ENCODE measurements at places on chromosomes 16 and 17.
A peak's percentile ranks its signal among the peaks of the same experiment; 100 is the strongest.

DNA sequence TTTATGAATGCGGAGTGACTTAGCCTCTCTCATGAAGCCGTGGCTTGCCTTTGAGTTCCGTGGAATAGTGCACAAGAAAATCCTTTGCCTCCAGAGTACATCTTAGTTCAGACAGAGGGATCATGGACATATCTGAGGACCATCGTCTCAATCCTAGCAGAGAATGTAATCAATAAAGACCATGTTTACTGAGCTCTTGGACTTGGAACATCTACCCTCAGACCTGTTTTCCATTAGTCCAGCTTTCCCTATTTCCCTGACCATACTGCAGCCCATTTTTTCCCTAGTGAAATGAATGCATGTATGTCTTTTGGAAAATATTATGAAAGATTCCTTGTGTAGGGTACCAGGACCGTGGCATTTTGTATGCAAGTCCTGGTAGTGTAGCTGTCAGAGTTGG lies 90.2 kb downstream of the PLCG2 start:
- no peak for DNase-seq

DNA sequence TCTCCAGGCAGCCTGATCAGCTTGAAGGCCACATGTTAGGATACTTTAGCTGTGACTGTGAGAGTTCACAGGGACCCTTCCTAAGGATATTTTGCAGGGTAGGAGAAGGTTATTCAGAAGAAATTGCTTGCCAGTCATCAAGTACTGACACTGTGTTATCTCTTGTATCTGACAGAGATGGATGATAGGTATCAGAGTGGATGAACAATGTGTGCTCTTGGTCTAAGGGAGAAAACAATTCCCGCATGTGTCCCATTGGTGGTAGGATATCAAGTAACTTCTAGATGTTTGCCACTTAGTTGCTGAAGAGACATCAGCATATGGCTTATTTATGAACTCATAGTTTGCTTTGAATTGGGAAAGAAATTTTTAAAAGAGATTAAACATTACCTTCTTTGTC lies 219.3 kb downstream of the SPECC1 start:
- DNase-seq, result no peak

DNA sequence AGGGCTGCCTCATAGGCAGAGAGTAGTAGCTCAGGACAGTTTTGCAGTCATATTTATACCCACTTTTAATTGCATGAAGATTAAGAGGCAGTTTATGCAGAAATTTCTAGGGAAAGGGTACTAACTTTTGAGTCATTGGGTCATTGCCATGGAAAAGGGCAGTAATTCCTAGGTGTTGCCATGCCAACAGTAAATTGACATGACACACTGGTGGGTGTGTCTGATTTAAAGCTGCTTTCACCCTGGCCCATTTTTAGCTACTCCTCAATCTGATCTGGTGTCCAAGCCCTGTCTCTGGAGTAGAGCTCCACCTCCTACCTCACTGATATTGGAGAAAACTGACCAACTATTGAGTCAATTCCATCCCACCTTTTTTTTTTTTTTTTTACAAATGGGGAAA lies 161.5 kb upstream of the ZKSCAN2 start:
- no peak for DNase-seq

DNA sequence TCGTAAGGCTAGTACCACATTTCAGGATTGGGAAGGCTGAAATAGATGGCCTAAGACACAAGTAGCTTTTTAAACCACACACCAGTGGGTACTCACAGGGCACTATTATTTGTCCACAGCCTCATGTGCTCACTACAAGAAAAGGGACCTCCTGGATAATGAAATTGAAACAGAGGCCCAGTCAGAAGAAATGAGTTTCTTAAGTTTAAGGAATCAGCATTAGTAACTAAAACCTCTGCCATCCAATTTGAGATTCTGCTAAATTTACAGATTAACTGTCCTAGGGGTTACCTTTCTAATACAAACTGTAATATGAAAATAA lies 3.0 kb downstream of the USP7 start:
- DNase-seq, result no peak

DNA sequence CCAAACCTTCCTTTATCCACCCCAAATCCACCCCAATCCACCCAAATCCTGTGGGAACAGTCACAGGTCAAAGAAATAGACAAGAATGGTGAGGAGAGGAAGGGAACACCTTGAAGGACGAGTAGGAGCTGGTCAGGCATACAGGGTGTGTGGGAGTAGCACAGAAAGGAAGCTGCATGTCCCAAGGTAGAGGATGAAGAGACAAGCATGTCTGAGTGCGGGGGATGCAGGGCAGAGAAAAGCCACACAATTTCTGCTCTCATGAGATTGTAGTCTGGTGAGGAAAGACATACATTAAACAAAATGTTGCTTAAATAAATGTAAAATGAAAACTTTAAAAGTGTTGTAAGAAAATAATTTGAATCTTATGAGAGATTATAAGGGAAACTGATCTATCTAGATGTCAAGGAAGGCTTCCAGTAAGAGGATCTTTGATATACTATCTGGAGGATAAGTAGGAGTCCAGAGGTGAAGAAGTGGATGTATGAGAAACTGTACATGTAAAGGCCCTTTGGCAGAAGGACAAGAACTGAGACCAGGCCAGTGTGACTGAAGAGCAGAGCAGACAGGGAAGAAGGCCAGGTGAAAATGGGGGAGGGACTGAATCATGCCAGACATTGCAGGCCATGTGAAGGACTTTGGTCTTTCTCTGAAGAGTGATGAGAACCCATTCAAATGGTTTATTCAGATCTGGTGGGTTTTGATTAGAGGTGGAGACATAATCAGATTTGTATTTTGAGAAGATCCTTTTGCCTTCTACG lies 18.6 kb downstream of the TMEM98 start:
- DNase-seq, result no peak

DNA sequence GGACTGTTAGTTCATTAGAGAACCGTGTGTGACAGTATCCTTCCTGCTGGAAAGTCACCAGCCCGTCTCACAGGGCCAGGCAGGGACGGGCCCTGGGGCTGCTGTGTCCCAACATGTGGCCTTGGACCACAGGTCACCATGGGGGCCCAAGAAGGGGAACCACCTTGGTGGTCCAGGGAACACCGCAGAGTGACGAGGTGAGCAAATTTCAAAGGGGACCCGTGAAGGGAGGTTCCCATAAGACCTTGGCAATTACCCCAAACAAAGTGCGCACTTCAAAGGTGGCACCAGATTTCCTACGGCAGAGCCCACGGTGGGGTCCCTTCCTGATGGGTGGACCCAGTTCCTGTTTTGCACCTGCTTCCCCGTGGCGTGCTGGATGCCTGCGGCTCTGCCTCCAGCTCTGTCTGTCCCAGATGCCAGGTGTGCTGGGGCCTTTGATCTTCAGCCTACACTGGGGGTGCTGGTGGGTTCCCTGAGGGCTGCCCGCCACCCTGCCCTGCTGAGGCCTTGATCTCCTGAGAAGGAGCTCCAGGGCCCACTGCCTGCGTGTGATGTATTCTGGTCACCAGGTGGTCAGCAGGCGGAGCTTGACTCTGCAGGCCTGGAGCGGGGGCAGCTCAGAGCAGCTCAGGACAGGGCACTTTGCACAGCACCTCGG lies 27.0 kb downstream of the SLC7A5 start:
- no peak for DNase-seq

DNA sequence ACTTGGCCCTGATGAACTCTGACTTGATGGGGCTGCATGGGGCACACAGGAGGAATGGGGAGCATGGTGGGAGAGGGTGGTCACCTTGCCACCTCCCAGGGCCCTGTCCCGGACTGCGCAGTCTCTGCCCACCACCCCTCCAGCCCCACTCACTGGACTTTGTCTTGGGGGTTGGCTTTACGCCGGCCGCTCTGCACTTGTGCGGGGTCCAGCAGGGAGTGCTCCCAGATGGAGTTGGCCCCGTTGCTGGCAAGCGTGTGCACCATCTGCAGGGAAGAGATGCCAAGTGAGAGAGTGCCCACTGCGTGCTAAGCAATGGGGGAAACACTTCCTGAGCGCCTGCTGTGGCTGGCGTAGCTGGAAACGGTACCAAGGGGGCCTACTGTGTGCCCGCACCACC lies 6.7 kb downstream of the GIT1 start:
- no peak for DNase-seq

DNA sequence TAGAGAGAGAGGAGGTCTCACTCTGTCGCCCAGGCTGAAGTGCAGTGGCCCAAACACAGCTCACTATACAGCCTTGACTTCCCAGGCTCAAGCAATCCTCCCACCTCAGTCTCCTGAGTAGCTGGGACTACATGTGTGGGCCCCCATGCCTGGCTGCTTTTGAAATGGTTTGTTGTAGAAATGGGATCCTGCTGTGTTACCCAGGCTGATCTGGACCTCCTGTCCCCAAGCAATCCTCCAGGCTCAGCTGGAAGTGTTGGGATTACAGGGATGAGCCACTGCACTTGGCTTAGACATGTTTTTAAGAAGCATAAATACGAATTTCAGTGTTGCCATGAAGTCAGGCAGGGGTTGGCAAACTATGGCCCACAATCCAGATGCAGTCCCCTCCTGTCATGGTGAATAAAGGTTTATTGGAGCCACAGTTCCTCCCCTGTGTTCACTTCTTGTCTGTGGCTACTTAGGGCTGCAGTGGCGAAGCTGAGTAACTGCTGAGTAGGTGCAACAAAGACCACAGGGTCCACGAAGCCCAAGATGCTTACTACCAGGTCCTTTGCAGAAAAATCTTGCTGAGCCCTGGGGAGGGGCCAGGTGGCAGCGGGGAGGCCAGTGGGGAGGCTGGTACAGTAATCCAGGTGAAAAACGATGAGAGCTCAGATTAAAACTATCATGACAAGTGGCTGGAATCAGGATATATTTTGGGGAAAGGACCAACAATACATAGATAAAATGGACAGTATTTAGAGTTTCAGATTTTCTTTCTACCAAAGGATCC lies 35.2 kb downstream of the TNFRSF13B start:
- no peak for DNase-seq

DNA sequence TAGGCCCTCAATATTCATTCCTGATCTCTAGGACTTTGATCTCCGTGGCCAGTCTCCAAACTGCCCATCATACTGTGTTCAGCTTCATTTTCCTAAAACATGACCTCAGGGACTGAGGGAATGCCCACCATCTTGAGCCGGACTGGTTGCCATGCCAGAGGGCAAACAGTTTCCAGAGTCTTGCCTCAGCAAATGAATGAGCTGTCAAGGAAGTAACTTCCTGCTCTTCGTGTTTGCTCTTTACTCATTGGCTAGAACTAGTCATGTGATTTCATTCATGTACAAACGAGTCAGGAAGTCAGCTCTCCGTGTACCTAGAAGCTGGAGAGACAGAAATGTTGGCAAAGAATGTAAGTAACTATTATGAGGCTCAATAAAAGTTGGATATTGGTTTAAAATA lies 50.2 kb downstream of the ANKFN1 start:
- DNase-seq, result no peak

DNA sequence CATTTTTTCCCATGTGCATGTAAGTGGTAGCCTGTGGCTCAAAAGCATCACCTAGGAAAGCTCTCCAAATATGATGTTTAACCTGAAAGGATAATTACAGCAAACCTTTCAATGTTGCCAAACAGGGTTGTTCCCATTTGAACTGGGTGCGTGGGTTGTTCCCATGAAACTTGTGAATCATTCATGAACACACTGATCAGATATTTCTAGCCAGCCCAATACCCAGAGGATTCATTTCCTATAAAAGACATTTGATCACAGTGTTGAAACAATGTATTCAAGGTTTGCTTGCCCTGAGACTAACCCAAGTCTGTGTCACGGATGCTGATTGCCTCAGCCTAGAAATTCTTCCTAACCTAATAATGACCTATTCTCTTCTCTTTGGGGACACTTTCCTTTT lies 12.9 kb downstream of the KRT39 start:
- peak; percentile 51 for DNase-seq

DNA sequence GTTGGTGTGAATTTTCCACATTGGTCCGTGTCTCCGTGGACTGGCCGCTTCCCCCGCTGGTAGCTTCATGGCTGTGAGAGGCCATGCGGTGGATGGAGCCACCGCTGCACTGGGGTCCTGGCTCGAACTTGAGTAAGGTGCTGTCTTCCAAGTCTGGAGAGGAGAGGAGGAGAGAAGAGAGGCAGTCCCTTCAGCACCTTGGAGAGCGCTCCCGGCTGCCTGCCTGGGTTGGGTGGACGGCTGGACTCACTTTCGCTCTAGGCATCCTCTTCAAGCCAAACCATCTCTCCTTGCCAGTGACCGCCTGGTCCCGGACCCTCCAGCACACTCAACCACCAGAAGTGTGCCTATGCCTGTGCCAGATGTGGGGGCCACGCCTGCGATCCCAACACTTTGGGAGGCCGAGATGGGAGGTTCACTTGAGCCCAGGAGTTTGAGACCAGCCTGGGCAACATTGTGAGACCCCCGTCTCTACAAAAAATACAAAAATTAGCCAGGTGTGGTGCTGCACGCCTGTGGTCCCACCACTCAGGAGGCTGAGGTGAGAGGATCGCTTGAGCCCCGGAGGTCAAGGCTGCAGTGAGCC lies 6.2 kb downstream of the JPH3 start:
- DNase-seq, result peak; percentile 23

DNA sequence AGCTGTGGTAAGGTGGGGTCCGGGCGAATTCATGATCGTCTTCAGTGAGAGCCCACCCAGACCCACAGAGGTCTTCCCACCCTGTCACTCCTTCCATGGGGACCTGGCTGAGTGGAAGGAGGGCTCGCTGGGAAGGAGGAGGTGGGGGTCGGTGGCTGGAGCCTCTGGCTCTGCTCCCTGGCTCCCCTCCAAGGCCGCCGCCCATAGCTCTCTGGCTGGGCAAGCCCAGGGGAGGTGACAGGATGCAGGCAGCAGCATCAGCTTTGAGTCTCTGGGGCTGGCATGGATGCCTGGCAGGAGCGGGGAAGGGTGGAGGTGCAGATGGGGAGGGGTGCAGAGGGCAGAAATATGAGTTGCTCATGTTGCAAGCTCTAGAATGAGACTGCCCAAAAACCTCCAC lies 147.0 kb downstream of the ENGASE start:
- DNase-seq, result no peak

GRCh38 chr16:68700120-68700519 lies 37.0 kb upstream of the CDH1 start:
- DNase-seq, result peak; percentile 64

DNA sequence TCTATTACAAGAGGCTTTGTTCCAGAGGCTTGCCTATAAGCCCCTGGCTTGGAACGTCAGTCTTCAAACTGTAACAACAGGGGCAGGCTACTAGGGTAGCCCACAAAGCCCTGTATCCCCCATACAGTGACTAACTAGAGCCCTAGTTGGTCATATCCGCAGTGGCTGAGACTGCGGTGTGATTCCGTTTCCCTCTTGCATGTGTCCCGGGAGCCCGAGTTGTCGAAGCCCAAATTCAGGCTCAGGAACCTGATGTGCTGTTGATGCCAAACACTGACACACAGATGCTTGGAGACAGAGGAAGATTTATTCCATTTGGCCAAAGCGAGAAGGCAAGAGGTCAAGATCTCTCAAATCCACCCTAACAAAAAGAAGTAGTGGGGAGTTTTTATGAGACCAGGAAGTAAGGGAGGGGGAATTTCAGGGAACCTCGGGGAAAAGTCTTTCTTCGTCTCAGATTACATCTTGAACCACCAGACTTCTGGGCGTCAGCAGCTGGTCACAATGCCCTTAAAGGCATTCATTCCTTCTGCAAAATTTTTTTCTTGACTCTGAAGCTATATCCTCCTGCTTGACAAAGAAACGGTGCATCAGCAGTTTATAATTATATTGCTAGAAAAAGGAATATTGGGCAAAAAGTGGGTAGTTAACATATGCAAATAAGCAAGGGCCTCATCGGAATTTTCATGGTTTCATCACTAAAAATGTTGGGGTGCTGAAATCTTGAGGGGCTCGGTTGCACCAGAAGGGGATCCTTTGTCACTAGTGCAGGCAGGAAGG lies 879 bp downstream of the SLFN5 start:
- peak; percentile 53 for DNase-seq

GRCh38 chr17:57999496-58000017 lies 7.5 kb downstream of the SRSF1 start:
- DNase-seq, result peak; percentile 79
